Pulmonary artery endothelial cell (primary cell): ENCODE measurements at places on chromosomes 6 and 20. TPM values are rescaled to one million over a fixed set of nuclear protein-coding genes. Genes with fewer than 3 reads are reported as not detected.

The OLIG3 gene
- total RNA-seq = not detected in 2 replicates

DNA sequence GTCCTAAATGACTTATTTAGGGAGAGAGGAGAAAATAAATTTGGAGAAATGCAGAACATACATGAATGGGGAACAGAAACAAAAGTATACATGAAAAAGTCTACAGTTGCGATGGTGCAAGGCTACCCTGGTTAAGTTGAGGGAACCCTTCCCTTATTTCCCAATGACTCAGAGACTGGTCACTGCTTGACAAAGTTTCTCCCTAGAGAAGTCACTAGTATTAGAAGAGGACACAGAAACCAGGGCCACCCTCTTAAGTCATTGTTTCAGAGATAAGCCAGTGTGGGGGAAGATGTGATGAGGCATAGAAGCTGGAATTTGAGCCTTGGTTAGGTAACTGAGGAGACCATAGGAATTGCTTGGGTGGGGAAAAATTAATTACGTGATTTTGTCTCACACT is 24.4 kb upstream of the EDN1 start:
- DNase-seq = no peak

The GRIK2 gene
- total RNA-seq = not detected in 2 replicates

The KHDC1L gene
- total RNA-seq = not detected in 2 replicates

The SLC17A1 gene
- total RNA-seq = not detected in 2 replicates

The DPPA5 gene
- not detected in 2 replicates for total RNA-seq

- DNase-seq = no peak
Measured at GRCh38 chr6:116420341-116420740, 40.8 kb upstream of the CALHM6 start.

The CHRNA4 gene
- not detected in 2 replicates for total RNA-seq

DNA sequence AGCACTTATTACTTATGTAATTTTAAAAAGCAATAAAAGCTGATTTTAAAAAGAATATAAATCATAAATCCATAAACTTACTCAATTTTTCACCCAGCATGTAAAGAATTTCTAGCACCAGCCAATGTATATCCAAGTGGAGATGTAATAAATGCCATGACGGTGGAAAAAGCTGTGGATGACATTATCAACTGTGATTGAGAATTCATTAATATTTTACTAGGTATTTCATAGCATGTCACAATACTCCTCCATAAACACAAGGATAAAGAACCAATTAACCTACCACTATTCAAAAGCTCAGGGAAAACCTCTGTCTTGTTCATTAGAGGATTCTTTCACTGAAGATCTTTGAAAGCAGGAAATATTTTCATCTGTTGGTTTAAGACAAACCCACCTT is 13.2 kb downstream of the MMS22L start:
- DNase-seq = no peak

The FKBP5 gene
- 67.2 and 89.1 TPM in 2 replicates for total RNA-seq

The ZFP57 gene
- total RNA-seq = 0.42 TPM in 1 of 2 replicates, not detected in the other

DNA sequence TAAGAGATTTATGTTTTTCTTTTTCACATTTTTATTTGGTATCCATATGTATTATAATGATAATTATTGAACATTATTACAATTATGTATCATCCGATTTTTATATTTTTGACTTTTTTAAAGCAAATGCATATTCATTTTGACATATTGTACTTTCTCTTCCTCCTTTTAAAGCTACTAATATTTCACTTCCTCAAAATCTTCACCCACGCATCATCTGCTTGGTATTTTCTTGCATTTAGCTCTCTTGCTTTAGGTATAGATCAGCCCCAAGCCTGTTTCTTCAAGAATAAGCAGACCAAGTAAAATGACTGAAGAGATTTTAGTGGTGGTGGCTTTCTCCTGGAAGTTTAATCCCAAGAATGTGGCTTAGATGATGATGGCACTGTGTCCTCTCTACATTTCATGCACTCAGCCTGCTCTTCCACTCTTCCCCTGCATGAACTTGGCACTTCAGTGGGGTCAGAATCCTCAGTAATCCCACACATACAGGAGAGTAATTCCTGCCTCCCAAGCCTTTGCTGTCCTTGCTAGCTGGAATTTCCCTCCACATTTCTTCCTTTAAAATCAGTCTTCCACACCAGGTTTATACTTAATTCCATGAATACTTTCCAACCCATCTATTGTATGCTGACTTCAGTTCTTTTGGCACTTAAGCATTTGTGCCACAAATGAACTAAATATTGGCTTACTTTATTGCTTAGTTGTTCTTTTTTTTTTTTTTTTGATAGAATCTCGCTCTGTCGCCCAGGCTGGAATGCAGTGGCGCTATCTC is 8.2 kb downstream of the NCOA7 start:
- DNase-seq = no peak

The ZNF311 gene
- total RNA-seq = 0.56 and 0.59 TPM in 2 replicates

GRCh38 chr20:8721098-8721497 is 347.8 kb upstream of the PLCB4 start:
- peak; percentile 47 for DNase-seq

DNA sequence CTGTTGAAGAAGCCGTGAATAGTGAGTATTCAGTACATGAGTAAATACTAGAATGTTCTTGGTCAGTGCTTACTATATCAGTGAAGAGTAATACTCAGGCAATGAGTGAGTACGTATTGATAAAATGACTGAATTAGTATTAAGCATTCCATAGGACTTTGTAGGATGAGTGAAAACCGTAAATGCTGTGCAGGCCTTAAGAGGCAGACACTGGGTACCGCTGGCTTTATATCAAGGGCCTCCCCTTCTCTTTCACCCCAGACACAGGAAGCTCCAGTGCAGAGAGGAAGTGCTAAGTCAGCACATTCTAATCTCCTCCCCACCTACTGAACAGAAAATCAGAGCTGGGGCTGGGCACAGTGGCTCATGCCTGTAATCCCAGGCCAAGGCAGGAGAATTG is 24.2 kb downstream of the POFUT1 start:
- no peak for DNase-seq

DNA sequence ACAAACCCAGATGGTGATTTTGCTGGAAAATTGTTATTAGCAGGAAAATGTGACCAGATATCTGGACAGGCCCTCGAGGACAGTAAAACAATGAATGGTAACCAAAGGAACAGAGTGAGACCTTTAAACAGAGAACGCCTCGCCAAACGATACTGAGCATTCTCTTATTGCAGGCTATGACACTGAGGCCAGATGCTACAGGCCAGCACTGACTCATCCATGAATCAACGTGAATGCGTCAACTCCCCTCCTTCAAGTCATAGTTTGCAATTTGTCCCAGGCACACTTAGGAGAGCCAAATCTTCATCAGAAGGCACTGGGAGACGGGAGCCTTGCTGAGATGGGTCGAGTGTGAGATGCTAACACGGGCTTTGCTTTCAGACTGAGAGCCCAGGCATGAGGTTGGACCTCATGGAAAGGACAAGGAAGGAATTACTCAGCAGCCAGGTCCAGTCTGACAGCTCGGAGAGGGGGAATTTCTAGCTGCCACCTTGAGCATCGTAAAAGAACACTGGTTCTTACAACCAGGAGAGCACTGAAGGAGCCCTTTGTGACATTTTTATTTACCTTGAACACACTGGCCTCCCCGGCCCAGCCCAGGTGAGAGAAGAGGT is 60.7 kb downstream of the BMP7 start:
- no peak for DNase-seq

GRCh38 chr6:128870746-128871145 is 12.2 kb upstream of the LAMA2 start:
- no peak for DNase-seq

DNA sequence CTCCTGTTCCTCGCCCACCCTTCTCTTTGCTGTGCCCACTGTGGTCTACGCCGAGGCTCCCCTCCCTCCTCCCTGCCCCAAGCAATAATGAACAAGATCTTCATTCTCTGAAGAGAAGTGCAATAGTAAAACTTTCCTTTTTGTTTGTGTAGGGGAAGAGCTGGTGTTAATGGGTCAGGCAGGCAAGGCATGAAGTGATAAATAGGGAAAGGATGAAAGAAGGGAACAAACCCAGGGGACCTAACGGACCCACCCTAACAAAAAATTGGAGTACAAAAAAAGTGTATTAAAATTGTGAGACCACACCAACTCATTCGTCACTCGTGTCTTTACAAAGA is 66.9 kb downstream of the ZBTB2 start:
- DNase-seq = no peak

The C6orf163 gene
- total RNA-seq = 0.56 and 1.1 TPM in 2 replicates

DNA sequence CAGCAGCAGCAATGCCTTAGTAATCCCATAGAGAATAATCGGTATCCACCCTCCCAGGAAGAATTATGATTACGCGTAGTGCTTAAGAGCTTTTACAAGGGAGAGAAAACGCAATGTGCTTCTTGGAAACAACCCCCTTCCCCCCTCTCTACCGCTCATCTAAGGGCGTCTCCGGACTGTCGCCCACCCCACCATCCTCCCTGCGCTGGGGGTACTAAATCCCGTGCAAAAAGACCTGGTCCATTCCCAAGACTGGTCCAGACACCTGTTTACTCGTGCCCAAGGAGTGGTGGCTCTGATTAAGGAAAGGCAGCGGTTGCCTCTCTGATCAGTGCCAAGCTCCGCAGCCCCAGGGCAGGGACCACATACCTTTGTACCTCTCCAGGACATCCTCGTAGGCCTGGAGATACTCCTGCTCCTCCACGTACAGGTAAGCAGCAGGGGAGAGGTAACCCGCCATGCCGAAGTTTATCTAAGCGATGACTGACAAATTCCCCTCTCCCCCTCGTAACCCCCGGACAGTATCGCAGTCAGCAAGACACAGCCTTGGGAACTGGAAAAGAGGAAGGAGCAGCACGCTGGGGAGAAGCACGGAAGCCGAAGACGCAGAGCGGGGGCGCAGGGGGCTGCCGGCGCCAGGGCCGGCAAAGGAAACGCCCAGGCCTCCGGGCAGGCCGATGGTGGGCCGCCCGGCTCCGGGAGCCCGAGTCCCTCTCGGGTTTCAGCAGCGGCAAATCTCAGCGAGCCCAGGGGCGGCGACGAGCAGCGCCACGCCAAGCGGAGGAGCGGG is 112.0 kb upstream of the BEND6 start:
- no peak for DNase-seq

GRCh38 chr6:55276745-55277530 is 50.3 kb upstream of the GFRAL start:
- peak; percentile 29 for DNase-seq

- no peak for DNase-seq
Measured at GRCh38 chr6:25237579-25237978, 41.6 kb upstream of the CARMIL1 start.

DNA sequence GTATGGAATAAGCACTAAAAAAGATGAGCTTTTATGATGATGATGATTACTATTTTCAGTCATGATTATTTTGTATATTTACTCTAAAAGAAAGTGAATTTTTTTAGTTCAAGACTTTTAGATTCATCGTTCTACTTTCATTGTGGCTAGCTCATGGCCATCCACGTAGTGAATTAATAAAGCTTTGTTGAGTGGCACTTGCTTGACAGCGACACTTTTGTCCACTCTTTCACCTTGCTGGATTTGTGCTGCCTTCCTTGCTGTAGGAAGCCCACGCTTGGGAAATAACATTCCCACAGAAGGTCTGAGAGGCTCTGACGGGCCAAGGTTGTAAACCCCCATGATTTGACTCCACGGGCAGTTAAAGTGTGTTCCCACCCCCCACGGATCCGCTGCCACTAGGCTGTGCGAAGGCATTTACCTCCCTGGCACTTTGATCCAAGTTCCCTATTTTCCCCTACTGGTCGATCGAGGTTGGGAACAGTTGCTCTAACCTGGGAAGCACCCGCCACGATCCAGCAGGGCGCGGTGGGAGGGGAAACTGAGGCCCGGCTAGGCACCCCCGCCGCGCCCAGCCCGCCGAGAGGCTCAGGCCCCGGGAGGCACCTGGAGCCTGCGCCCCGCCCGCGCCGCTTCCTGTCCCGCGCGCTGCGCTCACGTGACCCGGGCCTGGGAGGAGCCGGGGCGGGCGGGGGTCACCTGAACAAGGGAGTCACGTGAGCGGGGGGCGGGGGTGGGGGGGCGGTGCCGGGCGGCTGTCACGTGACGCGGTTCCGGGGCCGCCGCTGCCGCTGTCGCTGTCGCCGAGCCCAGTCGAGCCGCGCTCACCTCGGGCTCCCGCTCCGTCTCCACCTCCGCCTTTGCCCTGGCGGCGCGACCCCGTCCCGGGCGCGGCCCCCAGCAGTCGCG is at the start of gene IGF2R:
Gene IGF2R (plus strand): TSS at position 788 of the 909 bp plus-strand sequence. CDS start 165 bp downstream, outside the sequence.
- no peak for DNase-seq

GRCh38 chr20:47672886-47673670 is 112.2 kb downstream of the SULF2 start:
- no peak for DNase-seq

GRCh38 chr20:36268440-36269342 is 32.4 kb downstream of the AAR2 start:
- no peak for DNase-seq

- DNase-seq = no peak
Measured at GRCh38 chr6:12841619-12842018, 125.1 kb downstream of the PHACTR1 start.

- no peak for DNase-seq
Measured at GRCh38 chr6:136677822-136678221, 114.5 kb downstream of the MAP3K5 start.

- DNase-seq = no peak
Measured at GRCh38 chr6:36318690-36319435, 17.8 kb downstream of the BNIP5 start.

The SIRPB2 gene
- 1.2 and 1.6 TPM in 2 replicates for total RNA-seq

- no peak for DNase-seq
Measured at GRCh38 chr6:12803486-12803885, 86.9 kb downstream of the PHACTR1 start.

The AP5S1 gene
- total RNA-seq = 18.6 and 23.0 TPM in 2 replicates

- DNase-seq = no peak
Measured at GRCh38 chr6:82372656-82373055, 9.0 kb downstream of the TPBG start.
